ENCODE measurements at places on chromosomes 1 and 21.

GRCh38 chr21:33259428-33259827, 6.7 kb upstream of the IL10RB start:
- ATAC-seq: no peak

GRCh38 chr1:184060316-184060715, 8.8 kb downstream of the TSEN15 start:
- ATAC-seq: no peak

- ATAC-seq: no peak
Observed at GRCh38 chr1:36909946-36910725, 124.2 kb downstream of the GRIK3 start.

- peak; percentile 10 for ATAC-seq
Observed at GRCh38 chr1:94048413-94049164, 72.4 kb downstream of the ABCA4 start.

GRCh38 chr1:208025031-208025430, 114.1 kb upstream of the CD34 start:
- no peak for ATAC-seq

DNA sequence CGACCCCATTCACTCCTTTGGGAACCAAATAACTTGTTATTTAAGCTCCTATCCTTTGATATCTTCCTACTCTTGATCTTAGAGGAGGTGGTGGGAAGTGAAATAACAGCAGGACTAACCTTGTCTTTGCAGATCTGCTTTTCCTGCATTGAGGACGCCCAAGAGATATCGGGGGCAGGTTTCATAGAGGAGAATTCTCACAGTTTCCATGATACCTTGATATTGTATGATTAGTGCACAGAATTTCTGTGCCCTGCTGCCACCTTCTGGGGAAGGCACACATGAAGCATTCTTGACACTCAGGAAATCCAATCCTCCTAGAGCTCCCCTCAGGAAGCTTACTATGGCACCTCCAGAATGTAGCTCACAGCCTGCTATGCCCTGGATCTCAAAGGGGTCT, 1.6 kb downstream of the CD1B start:
- ATAC-seq: no peak

GRCh38 chr1:1782399-1783221, 4.3 kb upstream of the NADK start:
- ATAC-seq: peak; percentile 40

GRCh38 chr1:209823143-209824041, 4.4 kb upstream of the UTP25 start:
- no peak for ATAC-seq

DNA sequence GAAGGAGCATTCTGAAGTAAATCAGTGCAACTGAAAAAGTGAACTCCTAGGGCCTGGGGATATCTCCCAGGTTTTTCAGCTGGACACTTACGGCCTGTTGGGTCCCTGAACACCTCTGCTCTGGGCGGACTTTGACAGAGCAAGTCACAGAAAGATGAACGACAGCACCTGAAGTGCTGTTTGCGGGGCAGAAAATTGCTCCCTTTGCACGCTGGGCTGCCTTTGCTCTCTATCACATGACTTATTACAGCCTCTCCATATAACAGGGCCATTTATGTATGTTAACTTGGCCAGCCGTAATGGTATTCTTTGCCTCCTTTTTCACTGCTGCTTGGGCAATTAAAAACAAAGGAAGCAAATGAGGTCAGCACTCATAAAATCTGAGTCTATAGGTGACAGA, 332.9 kb downstream of the BARHL2 start:
- no peak for ATAC-seq

- no peak for ATAC-seq
Observed at GRCh38 chr21:30719401-30719800, 824 bp upstream of the KRTAP21-3 start.

DNA sequence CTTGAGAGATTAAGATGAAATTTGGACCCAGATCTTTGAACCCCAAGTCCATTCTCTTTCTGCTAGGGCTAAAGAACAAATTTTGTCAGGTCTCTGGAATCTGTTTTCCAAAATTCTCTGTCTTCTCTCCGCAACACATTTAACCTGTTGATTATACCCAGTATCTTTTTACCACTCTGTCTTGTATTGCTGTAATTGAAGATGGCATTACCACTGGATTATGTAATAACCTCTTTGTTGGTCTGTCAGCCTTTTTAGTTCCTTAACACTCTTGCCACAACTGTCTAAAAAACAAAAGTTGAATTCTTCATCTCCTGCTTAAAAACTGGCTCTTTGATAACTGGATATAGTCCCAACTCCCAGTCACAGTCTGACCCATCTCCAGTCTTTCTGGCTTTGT, 3.0 kb downstream of the SRP9 start:
- no peak for ATAC-seq

DNA sequence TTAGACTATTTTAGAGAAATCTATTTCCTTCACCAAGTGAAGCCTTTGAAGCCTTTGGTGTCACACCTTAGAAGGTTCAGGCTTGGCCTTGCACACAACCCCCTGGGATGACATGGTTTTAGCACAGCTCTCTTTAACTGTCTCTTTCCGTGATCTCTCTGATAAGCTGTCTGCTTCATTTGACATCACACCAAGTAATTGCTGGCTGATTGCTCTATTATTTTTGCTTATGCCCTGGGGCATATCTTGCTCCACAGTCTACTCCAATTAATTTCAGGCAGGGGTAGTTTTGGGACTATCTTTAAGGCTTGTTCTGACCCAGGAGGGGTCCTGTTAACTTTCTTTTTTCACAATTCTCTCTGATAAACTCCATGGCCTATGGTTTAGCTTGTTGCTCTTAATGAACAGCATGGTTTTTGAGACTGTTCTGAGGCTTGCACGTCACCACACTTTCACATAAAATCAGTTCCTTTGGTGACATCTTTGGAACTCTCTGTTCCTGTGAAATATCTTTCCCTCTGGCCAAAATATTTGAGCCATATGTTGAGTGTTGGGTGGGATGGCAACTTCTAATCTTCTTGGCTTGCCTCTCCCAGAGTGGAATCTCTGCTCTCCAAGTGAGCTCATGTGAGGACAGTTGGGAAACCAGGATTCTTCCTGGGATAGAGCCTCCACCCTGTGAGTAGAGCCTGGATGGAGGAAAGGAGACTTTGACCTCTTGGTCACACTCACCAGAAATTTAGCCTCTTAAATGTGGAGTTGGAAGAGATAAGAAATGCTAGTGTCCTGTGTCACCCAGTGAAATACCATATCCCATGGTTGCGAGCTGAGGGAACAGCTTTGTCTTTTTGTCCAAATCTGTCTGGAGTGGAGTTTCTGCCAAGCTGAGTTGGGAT, 63.6 kb downstream of the MAP3K21 start:
- ATAC-seq: no peak

DNA sequence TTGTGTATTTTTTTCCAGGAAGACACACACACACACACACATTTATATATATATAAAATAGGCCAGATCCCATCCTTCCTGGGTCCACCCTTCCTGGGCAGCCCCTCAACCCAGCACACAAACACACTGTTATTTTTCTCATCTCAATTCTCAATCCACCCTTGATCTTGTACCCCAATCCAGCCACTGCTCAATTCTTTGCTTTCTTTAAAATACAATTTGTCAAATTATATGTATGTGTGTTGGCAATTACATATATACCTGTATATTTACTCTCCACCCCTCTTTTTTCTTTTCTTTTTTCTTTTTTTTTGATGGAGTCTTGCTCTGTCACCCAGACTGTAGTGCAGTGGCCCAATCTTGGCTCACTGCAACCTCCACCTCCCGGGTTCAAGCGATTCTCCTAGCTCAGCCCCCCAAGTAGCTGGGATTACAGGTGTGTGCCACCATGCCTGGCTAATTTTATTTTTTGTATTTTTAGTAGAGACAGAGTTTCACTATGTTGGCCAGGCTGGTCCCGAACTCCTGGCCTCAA, 88.3 kb downstream of the DHRS3 start:
- no peak for ATAC-seq

- no peak for ATAC-seq
Observed at GRCh38 chr21:36005879-36006400, 54.4 kb downstream of the SETD4 start.

DNA sequence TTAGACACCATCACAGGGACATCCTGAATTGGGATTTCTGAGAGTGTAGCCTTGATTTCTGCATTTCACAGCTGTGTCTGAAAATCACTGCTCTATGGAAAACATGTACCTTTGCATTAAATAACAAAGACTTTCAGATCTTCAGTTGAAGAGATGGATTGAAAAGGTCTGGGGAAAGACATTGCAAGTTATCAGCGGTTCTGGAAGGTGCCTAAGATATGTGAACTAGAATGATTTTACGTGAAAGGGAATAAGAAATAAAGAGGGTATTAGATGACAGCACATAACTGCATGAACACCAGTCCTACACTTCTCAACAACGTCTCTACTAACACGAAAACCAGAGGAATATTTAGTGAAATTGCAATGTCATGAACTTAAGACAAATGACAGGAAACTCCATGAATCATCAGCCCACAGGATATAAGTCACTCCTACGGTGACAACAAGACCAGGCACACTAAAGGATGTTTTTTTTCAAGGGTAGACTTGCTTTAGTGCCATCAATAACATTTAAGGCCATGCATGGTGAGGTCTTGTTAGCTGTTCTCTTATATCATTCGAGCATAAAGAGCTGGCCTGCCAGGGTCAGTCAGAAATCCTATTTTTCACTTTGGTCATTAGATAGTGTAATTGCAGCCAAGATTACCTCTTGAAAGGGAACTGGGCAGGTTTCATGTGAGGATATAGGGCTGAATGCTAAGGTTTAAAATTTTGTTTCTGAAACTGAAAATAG, 283.1 kb downstream of the GRIK1 start:
- ATAC-seq: no peak

DNA sequence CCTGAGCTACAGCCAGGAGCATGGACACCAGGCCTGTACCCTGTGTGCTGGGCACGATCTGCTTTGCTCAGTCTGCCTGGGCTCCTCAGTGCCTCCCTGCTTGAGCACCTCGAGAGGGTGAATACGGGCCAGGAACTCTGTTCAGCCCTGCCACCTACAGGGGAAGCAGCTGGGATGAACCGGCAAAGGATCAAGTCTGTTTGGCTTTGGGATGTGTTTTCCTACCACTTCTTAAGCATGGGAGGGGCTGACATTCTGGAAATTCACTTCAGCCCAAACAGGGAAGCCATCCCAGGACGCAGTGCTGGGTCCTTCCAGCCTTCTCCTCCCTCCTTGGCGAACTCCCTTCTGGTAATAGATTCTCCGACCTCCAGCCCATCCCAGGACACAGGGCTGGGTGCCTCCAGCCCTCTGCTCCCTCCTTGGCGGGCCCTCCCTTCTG, 55.8 kb upstream of the SELENON start:
- peak; percentile 89 for ATAC-seq

DNA sequence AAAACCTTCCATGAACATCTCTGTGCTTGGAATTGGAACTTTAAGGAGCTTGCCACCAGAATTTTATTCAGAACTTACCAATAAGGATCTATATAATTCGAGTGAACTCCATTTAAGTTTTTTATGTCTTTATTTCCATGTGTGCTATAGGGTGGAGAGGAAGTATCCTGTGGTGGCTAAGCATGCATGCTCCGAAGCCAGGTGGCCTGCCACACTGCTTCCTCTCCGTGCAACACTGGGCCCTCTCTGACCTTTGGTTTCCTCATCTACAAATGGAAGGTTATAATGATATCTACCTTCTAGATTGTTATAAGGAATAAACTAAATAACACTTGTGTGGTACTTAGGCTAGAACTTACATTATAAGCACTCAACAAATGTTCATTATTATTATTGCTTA, 382.1 kb downstream of the PTPRC start:
- ATAC-seq: no peak

DNA sequence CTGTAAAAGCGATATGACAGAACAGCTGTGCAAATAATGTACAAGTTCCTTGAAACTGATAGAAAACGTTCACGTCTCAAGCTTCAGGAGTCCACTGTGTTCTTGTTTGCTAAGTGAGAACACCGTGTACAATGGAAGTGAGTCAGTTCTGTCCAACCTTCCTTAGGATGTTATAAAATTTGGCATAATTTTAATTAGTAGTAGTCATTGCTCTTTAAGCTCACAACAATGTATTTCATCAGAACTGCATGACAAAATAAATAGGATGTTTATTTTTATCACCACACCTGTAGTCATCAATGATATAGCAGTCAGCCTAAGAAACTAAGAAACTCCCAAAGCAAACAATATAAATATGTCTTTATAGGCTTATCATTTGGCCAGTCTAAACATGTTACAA, 53.0 kb downstream of the RGS2 start:
- ATAC-seq: no peak

DNA sequence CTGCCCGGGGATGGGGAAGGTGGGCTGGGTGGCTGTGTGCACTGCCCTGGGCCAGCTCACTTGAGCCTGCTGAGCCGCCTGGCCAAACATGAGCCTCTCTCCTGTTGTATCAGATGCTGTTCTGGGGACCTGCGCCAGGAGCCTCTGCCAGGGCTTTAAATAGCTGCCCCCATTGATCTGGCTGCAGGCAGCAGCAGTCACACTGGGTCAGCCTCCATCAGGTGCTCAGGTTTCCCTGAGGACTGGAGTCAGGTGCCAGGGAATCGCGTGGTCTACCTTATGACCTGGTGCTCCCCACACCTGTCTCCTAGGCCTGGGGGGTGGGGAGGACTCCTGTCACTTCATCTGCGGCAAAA, 700 bp upstream of the CCDC28B start:
- ATAC-seq: no peak

- ATAC-seq: no peak
Observed at GRCh38 chr1:113849072-113849471, 22.4 kb downstream of the PTPN22 start.

DNA sequence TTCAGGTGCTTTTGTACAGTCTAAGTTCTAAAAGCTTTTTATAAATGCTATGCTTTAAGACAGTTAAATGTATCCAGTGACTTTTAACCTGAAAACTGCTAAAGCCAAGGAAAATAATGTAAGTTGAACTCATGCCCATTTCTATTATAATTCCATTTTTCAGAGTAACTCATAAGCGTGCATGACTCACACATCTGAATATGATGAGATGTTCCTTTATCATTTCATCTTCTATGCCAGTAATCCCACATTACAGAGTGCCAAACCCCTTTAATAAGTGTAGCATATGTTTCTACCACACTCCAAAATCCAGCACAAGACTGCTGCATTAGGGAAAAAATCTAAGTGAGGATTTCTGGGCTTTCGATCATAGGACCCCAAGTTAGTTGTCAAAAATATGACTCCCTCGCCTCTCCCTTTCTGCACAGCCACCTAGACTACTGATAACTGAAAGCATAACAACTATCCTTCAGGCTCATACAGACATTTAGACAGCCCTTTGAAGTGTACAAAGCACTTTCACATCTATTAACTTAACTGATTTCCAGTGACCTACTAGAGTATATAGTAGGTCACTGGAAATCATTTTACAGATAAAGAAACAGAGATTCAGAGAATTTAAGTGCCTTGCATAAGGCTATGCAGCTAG, 45.3 kb downstream of the JAK1 start:
- ATAC-seq: no peak

GRCh38 chr1:220818421-220819173, 31.9 kb downstream of the MTARC1 start:
- ATAC-seq: peak; percentile 90

All from gastroesophageal sphincter (tissue), 4 donors.